Motor neuron (in vitro differentiated cells): ENCODE measurements at places on chromosomes 5 and 9. TPM values are rescaled to one million over a fixed set of nuclear protein-coding genes. Genes with fewer than 3 reads are reported as not detected.

DNA sequence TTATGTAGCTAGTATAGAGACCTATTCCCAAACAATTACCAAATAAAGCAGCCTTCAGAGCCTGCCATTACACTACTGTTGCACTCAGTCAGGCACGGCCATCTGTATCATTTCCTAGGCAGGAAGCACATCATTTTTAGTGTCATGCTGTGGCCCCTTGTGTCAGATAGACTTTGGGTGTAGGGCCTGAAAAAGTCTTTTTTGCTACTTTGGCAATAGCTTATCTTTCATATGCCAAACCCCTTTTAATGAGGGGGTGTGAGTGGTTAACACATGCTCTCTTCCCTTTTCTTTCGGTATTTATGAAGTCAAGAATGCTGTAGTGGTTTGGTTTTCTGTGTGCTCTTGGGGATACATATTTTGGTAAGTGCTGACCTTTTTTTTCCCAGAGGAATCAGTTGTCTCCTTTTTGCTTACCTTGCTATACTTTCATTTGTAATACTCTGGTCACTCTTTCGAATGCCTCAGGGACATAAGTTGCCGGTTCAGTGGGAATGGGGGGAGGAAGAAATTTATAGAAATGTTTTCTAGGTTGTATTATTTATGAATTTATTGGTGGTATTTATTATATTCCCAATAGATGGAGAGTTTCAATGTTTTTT is 209.8 kb downstream of the CSNK1G3 start:
- ATAC-seq, result no peak

- ATAC-seq, result no peak
Observed at GRCh38 chr5:159933531-159934485, 17.5 kb downstream of the ADRA1B start.

GRCh38 chr5:33829430-33829829 is 62.4 kb downstream of the ADAMTS12 start:
- ATAC-seq, result no peak

DNA sequence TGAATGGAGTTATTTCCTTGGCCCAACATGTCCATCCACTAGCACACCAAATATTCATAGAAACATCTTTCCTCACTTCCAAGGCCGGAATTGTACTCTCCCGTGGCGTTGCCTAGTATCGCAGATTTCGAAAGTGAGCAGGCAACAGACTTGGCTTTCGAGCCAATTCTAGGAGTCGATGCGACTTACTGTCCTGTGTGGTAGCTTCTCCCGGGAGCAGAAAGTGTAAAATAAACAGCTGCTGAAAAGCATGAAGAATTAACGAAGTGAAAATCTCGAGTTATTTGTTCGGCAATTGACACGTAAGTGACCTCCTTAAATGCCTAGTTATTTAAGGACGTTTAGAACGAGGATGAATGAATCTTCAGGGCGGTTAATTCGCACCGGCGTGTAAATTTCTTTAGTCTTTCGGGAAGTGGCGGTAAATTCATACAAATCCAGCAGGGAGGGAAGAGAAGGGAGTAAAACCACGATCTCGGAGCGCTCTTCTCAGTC is 449 bp upstream of the PCSK5 start:
- no peak for ATAC-seq

DNA sequence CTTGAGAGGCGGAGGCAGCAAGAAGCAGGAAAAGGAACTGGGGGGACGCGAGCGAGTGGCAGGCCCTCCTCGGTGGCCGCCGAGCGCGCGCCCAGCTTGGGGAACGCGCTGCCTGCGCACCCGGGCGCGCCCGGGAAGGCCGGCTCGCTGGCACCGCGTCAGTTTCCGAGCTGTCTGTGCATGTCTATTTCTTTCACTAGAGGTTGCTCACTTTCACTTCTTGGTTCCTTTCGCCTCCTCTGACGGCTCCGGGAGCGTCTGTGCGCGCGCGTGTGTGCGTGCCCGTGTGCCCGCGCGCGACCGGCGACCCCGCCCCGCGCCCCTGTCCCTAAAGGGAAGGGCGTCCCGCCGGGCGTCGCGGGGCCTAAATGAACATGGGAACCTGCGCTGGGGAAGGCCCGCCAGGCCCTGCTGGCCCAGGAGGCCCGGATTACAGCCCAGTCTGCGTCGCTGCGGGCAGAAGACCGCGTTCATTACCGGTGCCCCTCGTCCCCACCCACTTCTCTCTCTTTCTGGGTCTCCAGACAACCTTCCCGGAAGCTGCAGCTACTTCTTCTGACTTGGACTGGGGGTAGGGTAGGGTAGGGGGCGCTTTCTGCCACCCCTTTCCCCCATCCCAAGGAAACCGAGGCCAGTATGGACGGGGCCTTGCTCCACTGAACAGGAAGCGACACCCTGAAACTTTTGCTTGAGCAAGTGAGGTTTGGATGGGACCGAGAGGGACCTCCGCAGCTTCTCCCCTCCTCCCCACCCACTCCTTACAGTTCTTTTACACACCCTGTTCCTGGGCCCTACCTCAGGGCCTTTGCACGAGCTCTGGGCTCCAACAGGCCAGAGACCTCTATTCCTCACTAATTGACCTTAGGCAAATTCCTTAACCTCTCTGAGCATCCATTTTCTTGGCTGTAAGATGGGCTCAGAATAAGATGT is 205.8 kb upstream of the IER5L start:
- peak; percentile 63 for ATAC-seq

GRCh38 chr9:121073038-121073437 is 1.7 kb upstream of the CNTRL start:
- no peak for ATAC-seq

- ATAC-seq, result no peak
Observed at GRCh38 chr5:133957080-133957479, 11.3 kb downstream of the C5orf15 start.

- ATAC-seq, result peak; percentile 67
Observed at GRCh38 chr5:113257545-113257944, 177.2 kb downstream of the TSSK1B start.

The SLIT3 gene
- 62.8 and 70.7 TPM in 2 replicates for total RNA-seq

The RMI1 gene
- total RNA-seq, result 5.3 and 8.0 TPM in 2 replicates

The ALDOB gene
- total RNA-seq, result 0.18 and 1.2 TPM in 2 replicates

The MSX2 gene
- 0.14 and 0.29 TPM in 2 replicates for total RNA-seq

The NAIF1 gene
- 6.4 and 8.0 TPM in 2 replicates for total RNA-seq

The TAL2 gene
- total RNA-seq, result 1.4 and 1.8 TPM in 2 replicates

The FAT2 gene
- total RNA-seq, result 0.39 and 0.43 TPM in 2 replicates

The CTNNAL1 gene
- 16.8 and 19.2 TPM in 2 replicates for total RNA-seq

The PCDHGB2 gene
- total RNA-seq, result 1.1 and 2.6 TPM in 2 replicates

The BHMT gene
- 0.60 and 0.93 TPM in 2 replicates for total RNA-seq
